ENCODE measurements at places on chromosomes 3 and 15.

DNA sequence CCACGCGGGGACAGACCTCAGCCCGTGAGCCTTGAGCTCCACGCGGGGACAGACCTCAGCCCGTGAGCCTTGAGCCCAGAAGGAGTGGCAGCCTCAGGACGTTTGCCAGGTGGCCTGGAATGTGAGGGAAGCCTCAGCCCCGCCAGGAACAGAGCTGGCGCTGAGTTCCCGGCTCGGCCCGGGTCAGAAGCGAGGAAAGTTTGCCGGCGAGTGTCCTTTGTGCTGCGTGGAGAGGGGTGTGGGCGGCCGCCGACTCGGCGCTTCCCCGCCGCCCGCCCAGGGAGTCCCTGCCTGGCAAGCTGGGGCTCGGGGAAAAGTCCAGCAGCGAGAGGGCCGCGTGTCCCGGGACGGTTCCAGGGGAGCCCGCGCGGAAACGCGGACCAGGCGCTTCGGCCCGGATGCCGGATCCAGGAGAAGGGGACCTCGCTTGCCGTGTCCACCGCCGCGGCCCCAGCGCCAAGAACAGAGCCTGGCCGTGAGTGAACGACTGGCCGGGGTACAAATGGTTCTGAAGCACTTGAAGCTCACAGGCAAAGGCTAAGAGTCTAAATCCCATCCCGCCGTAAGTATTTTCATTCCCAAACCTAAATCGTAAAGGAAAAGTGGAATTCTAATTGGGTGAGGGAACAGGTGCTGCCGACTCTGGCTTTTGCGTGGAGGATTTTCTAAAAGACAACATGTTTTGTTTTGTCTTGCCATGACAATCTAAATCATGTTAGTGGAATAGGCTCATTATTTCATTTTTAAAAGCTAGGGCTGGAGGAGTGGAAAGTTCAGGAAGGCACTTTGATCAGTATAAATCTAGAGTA is 1.7 kb downstream of the LRRN1 start:
- DNase-seq: no peak

DNA sequence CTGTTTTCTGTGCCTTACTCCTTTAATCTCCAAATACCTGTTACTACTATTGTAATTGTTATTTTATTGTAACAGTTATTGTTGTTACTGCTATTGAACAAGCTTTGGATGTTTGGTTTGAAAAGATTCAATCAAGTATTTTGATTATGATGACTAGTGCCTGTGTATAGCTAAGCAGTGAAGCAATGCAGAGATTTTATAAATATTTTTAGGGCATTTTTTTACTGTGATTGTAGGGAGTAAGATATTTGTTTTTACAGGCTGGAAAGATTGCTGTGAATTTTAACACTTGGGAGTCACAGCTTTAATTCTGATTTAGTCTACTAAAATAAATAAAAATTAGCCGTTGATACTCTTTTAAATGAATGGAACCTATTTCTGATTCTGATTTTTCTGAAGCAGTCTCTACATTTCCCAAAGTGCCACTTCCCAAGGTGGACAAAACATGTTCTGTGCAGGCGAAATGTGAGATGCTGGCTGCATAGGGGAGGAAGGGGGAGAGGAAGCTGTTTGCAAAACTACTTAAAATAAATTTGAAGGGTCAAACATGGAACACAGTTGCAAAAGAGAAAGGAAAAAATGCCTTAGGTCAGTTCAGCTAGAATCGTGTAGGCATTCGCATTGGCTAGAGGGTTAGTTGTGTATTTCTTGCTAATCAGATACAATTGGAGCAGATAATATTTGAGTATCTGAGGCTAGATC is 25.7 kb downstream of the EEFSEC start:
- DNase-seq: no peak

GRCh38 chr15:74651242-74651741 is 35.7 kb downstream of the CLK3 start:
- DNase-seq: no peak

DNA sequence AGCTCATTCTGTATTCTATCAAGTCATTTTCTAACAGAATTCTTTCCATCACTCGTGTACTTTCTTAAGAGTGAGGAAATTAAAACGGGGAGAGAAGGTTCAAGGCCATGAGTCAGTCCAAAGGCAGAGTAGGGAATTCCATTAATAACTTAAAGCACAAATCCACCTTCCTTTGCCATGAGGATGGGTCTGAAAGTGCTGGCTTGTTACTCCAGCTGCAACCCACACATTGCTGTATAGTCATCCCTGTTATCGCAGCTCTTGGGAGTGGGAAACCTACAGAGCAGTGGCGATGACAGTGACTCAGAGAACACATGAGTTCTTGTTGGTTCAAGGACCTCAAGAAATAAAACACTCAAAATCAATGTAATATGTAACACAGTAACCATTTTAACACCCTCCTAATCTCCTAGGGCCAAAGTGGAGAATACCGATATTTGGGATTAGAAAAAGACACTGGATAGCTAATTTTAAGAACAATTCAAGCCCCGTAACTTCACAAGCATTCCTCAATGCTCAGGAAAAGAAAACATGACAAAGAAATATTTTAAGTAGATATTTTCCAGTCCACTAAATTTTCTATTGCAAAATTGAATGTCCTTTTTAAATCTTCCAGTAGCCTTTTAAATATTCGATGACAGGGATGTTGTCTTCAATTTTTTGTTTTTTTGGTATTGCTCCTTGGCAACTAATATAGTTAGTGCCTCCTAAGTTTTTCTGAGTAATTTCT is 179.9 kb upstream of the THBS1 start:
- DNase-seq: no peak

DNA sequence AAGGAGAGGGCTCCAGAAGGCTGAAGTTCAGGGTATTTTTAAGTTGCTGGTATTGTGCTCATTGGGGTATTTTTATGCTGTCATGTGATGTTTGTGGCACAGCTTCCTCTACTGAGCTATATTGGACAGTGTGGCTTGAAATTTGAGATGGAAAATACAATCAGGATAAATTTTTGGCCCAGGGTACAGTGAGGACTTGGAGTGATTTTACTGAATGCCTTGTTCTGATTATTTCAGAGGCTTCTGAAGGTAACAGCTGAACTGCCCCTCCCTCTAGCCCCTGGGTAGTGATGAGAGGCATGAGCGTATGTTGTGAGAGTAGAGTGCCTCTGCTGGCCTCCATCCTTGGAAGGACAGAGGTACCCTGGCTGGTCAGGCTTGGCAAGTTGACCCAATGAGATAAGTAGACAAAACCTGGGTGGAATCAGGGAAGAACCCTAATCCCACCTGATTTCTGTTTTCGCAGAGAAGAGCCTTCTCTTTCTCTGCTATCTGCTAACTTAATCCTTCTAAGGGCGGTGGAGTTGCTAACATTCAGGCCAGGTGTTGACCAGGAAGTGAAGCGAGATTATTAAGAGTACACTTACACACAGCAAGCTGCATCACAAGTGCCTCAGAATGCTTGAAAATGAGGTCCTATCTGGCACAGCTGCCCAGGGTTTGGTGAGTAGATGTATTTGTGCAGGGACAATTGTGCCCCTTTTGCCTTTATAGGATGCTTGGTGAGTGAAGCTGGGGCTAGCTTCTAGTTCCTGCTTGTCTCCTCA is 98.1 kb upstream of the CLSTN2 start:
- no peak for DNase-seq
